ENCODE measurements at places on chromosomes 4 and X.

- DNase-seq, result peak; percentile 43
These were observed 250.7 kb downstream of the NAP1L3 start for GRCh38 chrX:93422693-93423092.

DNA sequence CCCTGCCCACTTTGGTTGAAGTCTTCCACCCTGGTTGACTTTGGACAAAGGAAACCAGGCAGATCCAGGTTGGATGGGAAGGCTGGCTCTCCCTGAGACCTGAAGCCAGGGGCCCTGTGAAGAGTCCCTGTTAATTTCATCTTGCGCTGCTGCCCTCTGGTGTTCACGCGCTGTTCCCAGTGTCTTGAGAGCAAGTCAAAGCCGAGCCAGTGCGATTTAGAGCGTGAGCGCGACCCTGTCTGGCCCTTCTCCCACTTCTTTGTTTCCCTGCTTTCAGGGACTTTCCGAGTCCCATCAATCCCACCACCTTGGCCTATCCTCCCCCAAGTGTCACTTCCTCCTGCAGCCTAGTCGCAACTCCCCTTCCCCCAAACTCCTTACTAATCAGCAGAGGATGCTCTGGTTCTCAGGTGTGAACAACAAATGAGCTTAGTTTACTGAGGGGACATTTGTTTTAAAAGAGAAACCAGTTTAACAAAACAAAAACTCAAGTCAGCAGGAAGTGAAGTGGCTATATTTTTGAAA is 25.8 kb upstream of the CHRNA9 start:
- peak; percentile 90 for DNase-seq

DNA sequence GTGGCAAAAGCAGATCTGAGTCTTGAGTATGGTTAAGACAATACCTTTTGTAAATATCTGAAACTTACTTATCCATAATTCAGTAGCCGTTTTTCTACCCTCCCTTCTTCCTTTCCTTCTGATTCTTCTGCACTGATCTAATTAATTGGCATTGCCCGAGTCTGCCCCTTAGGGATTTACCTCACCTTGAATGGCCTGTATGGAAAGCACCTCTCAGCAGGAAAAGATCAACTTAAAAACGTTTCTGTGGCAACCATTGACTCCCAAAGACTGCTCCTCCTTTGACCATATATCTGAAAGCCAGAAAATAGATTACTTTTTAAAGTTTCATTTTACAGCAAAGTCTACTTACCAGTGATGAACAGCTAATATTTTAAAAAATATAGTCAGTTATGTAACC is 496.5 kb upstream of the LCORL start:
- no peak for DNase-seq

- DNase-seq, result no peak
These were observed 68.2 kb upstream of the NKX1-1 start for GRCh38 chr4:1474126-1475090.

DNA sequence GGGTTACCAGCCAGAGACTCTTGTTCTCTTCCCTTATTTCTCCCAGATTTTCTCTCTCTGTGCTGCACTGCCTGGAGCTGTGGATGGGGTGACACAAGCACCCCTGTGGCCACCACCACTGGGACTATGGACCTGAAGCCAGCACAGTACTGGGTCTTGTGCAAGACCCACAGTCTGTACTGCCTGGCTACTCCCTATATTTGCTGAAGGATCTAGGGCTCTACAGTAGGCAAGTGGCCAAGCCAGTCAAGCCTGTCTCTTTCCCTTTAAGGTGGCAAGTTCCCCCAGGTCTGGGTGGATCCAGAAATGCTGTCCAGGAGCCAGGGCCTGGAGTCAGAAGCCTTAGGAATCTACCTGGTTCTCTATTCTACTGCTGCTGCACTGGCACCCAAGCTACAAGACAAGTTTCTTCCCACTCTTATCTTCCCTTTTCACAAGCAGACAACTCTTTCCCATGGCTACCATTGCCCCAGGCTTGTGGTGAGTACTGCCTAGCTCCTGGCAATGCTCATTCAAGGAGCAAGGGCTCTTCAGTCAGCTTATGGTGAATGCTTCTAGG is 28.4 kb upstream of the CT47A1 start:
- DNase-seq, result no peak

DNA sequence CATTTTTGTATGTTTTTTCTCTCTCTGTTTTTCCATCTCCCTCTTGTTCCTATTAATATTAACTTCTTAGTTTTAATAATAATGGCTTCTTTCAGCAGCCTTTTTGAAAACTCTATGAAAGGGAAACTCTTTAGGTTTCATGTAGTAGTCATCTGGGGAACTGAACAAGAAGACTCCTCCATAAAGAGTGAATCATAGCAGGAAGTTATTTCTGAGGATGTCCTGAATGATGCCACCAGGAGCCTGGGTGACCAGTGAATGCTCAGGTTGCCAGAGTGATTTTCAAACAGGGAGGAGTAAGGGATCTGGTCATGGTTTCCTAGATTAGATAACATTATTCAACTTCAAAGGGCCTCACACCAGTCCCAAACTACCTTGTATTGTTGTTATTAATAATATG is 212.8 kb upstream of the PDE5A start:
- DNase-seq, result no peak

DNA sequence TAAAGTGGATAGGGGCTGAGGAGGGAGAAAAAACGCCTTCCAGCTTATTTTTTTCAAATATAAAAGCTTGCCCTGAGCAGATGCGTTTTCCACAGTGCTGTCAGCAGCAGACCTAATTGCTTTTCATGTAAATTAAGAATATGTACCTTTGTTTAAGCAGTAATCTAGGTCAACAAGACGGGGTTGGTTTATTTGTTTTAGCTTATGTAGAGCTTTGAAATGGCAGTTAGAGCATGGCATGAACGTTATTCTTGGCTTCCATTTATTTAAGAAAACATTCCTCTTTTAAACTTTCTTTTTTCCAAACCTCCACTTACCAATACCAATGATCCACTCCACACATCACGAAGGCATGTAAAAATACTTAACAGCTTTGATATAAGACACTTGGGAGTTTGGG is 220.3 kb upstream of the TENM3 start:
- no peak for DNase-seq

- DNase-seq, result no peak
These were observed 78.3 kb upstream of the DUSP21 start for GRCh38 chrX:44765556-44765955.

GRCh38 chr4:3637326-3638016 is 105.2 kb upstream of the LRPAP1 start:
- no peak for DNase-seq

GRCh38 chr4:11201256-11201655 is 227.4 kb downstream of the HS3ST1 start:
- no peak for DNase-seq

DNA sequence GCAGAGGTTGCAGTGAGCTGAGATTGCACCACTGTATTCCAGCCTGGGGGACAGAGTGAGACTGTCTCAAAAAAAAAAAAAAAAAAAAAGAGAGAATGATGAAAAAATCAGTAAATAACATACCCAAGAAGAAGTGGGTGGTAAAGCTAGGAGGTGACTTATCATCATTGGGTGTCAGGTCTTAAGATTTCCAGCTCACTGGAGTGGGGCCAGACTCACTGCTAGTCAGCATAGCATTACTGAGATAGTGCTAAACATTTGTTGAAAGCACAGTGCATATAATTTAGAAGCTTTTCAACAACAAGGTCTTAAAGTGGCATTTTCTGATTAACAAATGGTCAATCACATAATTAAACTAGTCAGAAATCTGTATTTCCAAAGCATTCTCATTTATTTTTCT is 221.8 kb upstream of the GYPA start:
- peak; percentile 82 for DNase-seq

GRCh38 chr4:118120120-118120760 is 86.0 kb downstream of the NDST3 start:
- no peak for DNase-seq

DNA sequence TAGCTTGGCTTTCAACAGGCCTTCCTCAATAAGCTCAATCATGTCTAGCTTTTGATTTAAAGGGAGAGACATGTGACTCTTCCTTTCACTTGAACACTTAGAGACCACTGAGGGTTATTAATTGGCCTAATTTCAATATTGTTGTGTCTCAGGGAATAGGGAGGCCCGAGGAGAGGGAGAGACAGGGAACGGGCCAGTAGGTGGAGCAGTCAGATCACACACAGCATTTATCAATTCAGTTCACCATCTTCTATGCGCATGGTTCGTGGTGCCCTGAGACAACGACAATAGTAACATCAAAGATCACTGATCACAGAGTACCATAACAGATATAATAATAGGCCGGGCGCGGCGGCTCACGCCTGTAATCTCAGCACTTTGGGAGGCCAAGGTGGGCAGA is 17.8 kb downstream of the ZNF81 start:
- DNase-seq, result peak; percentile 36

GRCh38 chr4:187477224-187477623 is 518.3 kb upstream of the ZFP42 start:
- no peak for DNase-seq

DNA sequence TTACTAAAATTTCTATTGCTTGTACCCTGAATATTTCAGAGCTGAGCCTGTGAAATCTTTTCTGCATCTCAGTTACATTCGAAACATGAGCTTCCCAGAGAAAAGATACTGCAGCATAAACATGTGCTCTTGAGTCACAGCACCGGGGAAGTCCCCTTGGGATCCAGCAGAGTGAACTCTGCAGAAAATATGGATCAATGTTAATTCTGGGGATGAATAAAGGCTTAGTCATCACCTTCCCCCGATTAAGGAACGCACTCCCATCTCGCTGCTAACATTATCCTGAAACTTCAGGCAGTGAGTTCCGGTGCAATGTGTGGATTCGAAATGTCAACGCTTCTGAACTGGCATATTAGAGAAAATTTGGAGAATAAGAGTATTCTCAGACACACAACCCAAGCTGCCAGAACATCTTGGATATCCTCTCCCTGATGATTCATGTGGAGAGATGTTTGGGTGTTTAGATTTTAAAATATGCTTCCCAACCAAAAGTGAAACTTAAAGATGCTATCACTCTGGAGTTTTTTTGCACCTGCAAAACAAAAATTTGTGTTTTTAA is 90.8 kb downstream of the IRF2 start:
- DNase-seq, result no peak

GRCh38 chr4:161920304-161921052 is 243.3 kb downstream of the FSTL5 start:
- DNase-seq, result no peak

DNA sequence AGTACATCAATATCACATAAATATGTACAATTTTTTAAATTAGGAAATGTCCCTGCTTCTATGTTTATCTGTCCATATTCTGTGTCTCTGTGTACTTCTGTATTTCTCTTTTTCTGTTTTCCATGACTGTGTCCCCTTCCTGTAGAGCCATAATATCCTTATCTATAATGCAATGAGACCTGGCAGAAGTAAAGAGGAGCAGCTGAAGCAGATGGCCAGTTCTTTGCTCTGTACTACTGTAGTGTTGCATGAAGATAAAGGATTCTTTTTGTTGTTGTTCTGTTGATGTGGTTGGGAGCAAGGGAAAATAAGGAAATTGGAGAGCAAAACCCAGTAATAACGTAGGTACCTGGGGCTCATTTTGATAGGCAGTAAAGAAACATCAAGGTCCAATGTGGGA is 301.7 kb downstream of the ADGRL3 start:
- no peak for DNase-seq

DNA sequence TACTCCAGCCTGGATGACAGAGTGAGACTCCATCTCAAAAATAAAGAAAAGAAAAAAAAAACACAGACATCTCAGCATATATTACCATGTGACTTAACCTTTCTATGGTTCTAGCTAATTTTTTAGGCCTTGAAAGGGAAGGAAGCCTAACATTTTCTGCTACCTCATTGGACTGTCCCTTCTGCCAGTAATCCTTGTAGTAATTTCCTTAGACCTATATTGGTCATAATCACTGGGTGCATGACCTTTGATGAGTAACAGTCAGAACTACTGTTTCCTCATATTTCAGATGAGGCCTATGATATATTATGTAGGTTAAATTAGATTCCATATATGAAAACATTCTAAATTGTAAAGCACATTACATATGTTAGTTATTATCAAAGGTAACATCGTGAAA is 9.6 kb downstream of the XIAP start:
- DNase-seq, result no peak

GRCh38 chrX:131728295-131729145 is 184.6 kb downstream of the OR13H1 start:
- peak; percentile 96 for DNase-seq

DNA sequence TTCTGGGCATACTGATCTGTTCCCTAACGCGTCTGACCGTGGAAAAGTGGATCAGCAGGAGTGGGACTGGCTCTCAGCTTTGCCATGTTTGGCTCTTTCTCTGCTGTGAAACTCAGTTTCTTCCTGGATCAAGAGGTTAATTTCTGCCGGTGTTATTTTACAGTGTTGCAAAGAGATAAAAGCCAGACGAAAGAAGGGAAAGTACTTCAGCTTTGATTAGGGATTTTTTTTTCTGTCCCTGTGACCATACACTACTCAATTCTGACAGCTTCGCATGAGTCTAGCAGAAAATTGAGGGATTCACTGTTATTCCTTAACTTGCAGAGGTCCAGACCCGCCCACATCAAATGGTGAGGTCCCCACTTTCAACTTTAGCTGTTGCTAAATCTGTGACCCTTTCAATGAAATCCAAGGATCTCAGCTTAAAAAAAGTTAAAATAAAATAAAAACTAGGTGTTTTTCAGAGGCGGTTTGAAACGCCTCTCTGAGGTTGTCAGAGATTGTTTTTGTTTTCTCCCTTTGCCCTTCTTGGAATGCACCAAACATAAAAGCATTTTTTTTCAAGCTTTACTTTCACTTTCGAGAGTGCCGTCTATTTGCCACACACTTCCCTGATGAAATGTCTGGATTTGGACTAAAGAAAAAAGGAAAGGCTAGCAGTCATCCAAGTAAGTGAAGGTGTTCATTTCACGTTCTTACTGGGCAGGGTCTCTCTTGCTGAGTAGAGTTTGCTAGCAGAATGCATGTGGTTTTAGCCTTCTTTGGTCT is at the start of gene TLR3:
TSS of gene TLR3 (plus strand) at position 576 of the 768 bp plus-strand sequence. CDS start 7,464 bp downstream, outside the sequence.
- peak; percentile 81 for DNase-seq

GRCh38 chr4:48268956-48269860 is at the start of gene TEC:
TEC (minus strand) TSS chr4:48269838; CDS start chr4:48228614, 41,224 bp downstream.
- DNase-seq, result peak; percentile 49

GRCh38 chr4:112377594-112378242 is 80.5 kb downstream of the ALPK1 start:
- DNase-seq, result no peak

DNA sequence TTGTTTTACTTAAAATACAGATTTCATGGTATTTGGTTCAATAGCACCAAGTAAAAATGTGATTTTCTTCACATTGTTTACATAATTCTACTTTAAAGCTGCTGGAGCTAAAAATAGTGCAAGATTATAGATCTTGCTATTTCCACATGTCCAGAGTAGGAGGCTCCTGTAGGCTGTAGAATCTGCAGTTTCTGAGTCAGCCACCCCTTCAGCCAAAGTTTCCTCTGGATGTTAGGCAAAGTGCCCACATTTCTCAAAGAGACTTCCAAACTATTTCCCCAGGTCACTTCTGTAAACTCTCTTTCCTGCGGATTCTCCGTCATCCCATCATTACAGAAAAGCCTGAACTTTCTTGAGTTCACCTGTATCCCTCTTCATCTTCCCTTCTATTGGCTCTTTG is 342.5 kb upstream of the FSTL5 start:
- no peak for DNase-seq
